Osteoblast (primary cell): ENCODE measurements at places on chromosomes 6 and 20. TPM values are rescaled to one million over a fixed set of nuclear protein-coding genes. Genes with fewer than 3 reads are reported as not detected.

The DNAH8 gene
- total RNA-seq, result under 0.01 and 0.36 TPM in 2 replicates

The TSHZ2 gene
- total RNA-seq, result 3.5 and 3.6 TPM in 2 replicates

The PTCHD4 gene
- 6.5 and 9.7 TPM in 2 replicates for total RNA-seq

The MCCD1 gene
- total RNA-seq, result not detected in 2 replicates

The ANGPT4 gene
- total RNA-seq, result under 0.01 TPM in 2 replicates

The MAP1LC3A gene
- total RNA-seq, result 24.8 and 29.7 TPM in 2 replicates

The PHACTR1 gene
- total RNA-seq, result 0.36 and 1.2 TPM in 2 replicates

The IFNGR1 gene
- total RNA-seq, result 62.6 and 68.1 TPM in 2 replicates

The HSPA1L gene
- total RNA-seq, result 0.29 and 0.72 TPM in 2 replicates

The PLCB4 gene
- 13.0 and 25.6 TPM in 2 replicates for total RNA-seq

The RBPJL gene
- not detected in 2 replicates for total RNA-seq

The DLK2 gene
- total RNA-seq, result 0.29 TPM in 1 of 2 replicates, not detected in the other

The SLC17A2 gene
- total RNA-seq, result not detected in 2 replicates

The SLC13A3 gene
- total RNA-seq, result 0.59 and 1.8 TPM in 2 replicates

The ZNF165 gene
- 0.36 and 1.2 TPM in 2 replicates for total RNA-seq

The FAM83B gene
- total RNA-seq, result under 0.01 TPM in 1 of 2 replicates, not detected in the other

The C6orf163 gene
- 2.7 and 3.3 TPM in 2 replicates for total RNA-seq

The PYGB gene
- 191 and 194 TPM in 2 replicates for total RNA-seq

The ERVFRD-1 gene
- not detected in 2 replicates for total RNA-seq

The VTA1 gene
- total RNA-seq, result 61.5 and 65.1 TPM in 2 replicates

The ACTR5 gene
- total RNA-seq, result 5.8 and 6.2 TPM in 2 replicates

The SRSF12 gene
- total RNA-seq, result under 0.01 and 0.29 TPM in 2 replicates

The TRIM31 gene
- not detected in 2 replicates for total RNA-seq

The TSBP1 gene
- total RNA-seq, result not detected in 2 replicates

The CYP24A1 gene
- not detected in 2 replicates for total RNA-seq

The GRM1 gene
- total RNA-seq, result under 0.01 TPM in 2 replicates

The DAAM2 gene
- total RNA-seq, result 29.0 and 46.9 TPM in 2 replicates

The TXLNB gene
- 0.59 and 1.8 TPM in 2 replicates for total RNA-seq

The MCUR1 gene
- total RNA-seq, result 13.6 and 14.8 TPM in 2 replicates

The CRISP3 gene
- not detected in 2 replicates for total RNA-seq

The EPPIN gene
- total RNA-seq, result not detected in 2 replicates

The ABHD12 gene
- 29.7 and 35.1 TPM in 2 replicates for total RNA-seq

The BMP7 gene
- not detected in 2 replicates for total RNA-seq

The LAMA5 gene
- 0.88 and 2.2 TPM in 2 replicates for total RNA-seq

The ELOVL5 gene
- total RNA-seq, result 75.3 and 76.6 TPM in 2 replicates

The NRM gene
- 2.9 and 3.3 TPM in 2 replicates for total RNA-seq

The HRH3 gene
- not detected in 2 replicates for total RNA-seq

The ADGRB3 gene
- total RNA-seq, result not detected in 2 replicates

The CCN2 gene
- 221 and 272 TPM in 2 replicates for total RNA-seq

The ASCC3 gene
- total RNA-seq, result 68.8 and 69.2 TPM in 2 replicates
